ENCODE measurements at places on chromosomes 5 and 9. TPM values are rescaled to one million over a fixed set of nuclear protein-coding genes. Genes with fewer than 3 reads are reported as not detected.
A peak's percentile ranks its signal among the peaks of the same experiment; 100 is the strongest.

MAMDC2 gene
- not detected for total RNA-seq

CXCL14 gene
- total RNA-seq = not detected

FOXD4L6 gene
- not detected for total RNA-seq

GRCh38 chr5:40904205-40904993 is 4.9 kb upstream of the C7 start:
- DNase-seq = peak; percentile 56

GRCh38 chr5:129768735-129769134 is 20.8 kb downstream of the MINAR2 start:
- DNase-seq = no peak

DNA sequence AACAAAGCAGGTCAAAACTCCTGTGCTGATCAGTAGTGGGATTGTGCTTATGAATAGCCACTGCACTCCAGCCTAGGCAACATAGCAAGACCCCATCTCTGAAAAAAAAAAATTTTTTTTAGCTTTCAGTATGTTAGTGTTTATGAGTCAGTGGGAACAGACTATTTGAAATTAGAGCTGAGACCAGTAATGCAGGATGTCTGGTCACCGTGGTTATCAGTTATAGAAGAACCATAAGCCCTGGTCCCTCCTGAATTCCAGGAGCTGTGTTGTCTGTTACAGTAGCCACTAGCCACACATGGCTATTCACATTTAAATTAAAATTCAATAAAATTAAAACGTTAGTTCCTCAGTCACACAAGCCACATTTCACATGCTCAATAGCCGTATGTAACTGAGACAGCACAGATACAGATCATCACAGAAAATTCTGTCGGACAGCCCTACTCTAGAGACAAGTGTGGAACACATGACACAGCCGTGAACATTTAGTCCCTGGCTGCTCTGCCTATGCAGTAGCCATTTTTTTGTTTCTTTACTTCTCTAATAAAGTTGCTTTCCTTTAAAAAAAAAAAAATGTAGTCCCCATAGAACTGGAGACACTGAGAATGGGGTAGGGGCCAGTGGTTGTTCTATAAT is 96.1 kb upstream of the SAP30L start:
- no peak for DNase-seq
